ENCODE measurements at places on chromosomes 6 and 20.
A peak's percentile ranks its signal among the peaks of the same experiment; 100 is the strongest.

GRCh38 chr6:69164564-69165229, 529.6 kb downstream of the ADGRB3 start:
- DNase-seq: peak; percentile 46

- DNase-seq: no peak
These were observed 235.0 kb downstream of the GMPR start for GRCh38 chr6:16473184-16473907.

DNA sequence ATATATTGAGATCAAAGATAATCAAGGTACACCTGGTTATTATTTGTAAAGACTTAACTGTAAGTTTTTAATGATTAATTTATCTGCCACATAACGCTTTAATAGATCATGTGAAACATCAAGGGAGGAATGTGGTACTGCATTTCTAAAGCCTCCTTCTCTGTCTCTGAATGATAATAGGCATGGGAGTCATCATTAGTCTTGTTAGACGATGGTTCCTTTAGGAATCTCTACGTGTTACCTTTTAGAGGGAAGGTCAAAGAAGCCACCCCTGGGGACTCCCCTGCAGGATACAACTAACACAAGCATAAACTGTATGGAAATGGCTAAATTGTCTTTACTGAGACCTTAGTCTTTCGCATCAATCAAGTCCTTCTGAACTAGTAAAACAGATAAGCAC, 173.6 kb upstream of the MCHR2 start:
- DNase-seq: no peak

DNA sequence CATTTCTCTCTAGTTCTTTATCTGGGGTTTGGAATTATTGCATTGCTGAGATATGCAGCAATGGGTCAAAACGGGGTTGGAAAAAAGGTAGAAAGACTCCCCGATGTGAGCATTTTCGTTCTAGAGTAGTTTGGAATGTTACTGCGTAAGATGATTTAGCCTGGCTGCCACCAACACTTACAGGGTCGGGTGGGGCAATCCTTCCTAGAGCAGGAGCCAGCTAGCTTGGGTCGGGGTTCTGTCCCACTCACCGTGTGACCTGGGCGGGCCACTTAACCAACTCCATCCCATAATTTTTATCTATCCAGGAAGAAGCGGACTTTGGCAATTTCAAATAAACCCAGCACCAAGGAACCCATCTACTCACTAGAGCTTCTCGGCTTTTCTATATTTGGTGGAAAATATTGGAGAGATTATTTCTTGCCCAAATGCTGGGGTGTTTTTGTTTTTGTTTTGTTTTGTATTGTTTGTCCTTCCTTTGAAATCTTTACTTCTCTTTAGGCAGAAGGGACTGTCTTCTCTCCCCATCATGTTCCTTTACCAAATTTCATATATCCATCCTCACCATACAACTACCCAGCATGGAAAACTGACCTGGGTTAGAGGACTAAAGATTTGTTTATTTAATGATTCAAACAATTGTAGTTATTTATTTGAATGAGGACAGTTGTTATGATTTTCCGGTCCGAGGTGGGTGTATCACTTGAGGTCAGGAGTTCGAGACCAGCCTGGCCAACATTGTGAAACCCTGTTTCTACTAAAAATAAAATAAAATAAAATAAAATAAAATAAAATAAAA, 72.4 kb downstream of the GPX5 start:
- peak; percentile 44 for DNase-seq

GRCh38 chr6:135286962-135287538, 105.9 kb downstream of the MYB start:
- no peak for DNase-seq

DNA sequence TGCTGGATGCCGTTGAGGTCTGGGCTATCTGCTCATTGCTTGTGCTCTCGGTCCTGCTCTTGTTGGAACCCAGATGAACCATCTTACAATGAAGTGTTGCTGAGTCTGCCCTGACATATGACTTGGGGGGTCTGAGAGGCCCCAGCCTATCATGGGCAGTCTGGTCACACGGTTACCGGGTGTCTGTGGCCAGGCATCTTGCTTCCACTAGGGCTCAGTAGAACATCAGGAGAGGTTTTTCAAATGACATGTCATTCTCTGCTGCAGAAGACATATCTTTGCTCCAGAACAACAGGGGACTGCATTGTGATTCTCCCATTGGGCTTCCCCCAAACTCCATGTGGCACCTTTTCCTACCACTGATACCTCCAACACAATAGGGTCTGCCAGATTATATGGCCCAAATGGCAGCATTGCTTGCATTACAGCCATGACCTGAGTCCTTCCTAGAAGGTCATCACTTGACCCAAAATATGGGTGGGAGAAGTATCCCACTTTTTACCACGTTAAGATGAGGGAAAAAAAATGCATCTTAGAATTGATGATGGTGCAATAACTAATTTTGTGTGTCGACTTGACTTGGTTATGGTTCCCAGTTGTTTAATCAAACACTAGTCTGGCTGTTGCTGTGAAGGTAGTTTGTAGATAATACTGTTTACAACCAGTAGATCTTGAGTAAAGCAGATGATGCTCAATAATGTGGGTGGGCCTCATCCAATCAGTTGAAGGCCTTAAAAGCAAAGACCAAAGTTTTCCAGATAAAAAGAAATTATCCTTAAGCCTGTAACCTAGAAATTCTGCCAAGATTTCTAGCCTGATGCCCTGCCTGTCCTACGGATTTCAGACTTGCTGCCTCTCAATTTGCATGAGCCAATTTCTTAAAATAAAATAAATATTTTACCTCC, 241.0 kb downstream of the QKI start:
- no peak for DNase-seq

- DNase-seq: no peak
These were observed 10.3 kb downstream of the FRS3 start for GRCh38 chr6:41769376-41769775.
